GM12864 (cell line): ENCODE measurements at places on chromosomes 1 and 21.

- DNase-seq: no peak
Measured at GRCh38 chr1:239025997-239026694, 360.2 kb upstream of the CHRM3 start.

- DNase-seq: no peak
Measured at GRCh38 chr1:176220100-176220689, 13.1 kb upstream of the COP1 start.

DNA sequence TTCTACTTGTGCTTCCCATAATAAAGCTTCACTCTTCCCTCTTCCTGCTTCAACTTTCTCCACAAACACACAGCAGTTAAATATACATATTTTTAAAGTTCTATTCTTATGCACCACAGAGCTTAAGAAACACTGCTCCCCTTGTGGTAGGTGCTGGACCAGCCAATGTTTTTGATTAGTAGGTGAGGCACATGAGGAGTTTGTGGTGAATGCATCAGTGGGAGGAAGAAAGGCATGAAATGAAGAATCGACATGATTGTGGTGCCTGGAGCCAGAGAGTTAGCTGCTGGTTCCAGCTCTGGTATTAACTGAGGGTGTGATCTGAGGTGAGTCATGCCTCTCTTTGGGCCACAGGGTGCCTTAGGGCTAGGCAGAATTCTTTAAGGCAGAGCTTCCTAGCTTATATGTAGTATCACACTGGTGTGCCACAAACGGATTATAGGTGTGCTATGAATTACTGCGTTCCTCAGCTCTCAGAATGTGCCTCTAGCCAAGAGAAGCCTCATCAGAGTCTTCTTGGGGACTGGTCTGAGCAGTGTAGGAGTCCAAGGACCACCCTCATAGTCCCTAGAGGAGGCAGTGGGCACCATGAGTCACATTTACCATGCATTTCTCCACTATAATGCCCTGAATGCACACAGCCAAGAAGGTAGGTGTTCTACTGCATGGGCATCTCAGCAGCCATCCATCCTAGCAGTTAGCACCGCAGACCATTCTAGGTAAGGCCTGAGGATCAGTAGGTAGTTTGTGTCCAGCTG, 97.4 kb upstream of the SGIP1 start:
- peak; percentile 53 for DNase-seq

DNA sequence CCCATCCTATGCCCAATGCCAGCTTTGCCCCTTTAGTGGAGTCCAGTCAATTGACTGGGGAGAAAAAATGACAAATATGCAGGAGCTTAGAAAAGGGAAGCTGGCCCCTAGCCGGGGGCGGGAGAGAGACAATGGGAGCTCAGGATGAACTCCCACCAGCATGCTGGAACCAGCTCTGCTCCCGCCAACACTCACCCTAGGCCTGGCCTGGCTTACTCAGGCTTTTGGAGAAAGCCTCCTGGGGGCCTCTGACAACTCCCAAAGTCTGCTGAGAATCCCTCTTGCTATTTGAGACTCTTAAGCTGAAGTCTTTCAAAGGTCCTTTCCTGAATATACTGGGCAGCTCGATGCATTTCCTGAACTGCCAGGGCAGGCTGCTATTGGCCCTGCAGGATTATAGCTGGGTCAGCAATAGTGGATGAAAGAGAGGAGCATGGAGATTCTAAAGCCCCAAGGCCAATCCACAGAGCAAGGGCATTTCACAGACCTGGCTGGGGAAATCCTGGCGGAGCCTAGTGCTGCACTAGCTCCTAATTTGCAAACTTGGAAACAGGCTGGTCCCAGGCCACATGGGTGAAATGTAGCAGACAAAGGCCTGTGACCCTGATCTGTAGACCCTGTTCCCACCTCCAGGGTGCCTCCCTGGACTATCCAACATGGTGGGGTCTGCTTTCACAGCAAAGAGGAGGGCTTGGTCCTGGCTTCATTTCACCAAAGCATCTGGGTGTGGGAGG, 35.7 kb upstream of the CLSTN1 start:
- DNase-seq: no peak

- no peak for DNase-seq
Measured at GRCh38 chr1:186054003-186054402, 319.8 kb downstream of the HMCN1 start.

DNA sequence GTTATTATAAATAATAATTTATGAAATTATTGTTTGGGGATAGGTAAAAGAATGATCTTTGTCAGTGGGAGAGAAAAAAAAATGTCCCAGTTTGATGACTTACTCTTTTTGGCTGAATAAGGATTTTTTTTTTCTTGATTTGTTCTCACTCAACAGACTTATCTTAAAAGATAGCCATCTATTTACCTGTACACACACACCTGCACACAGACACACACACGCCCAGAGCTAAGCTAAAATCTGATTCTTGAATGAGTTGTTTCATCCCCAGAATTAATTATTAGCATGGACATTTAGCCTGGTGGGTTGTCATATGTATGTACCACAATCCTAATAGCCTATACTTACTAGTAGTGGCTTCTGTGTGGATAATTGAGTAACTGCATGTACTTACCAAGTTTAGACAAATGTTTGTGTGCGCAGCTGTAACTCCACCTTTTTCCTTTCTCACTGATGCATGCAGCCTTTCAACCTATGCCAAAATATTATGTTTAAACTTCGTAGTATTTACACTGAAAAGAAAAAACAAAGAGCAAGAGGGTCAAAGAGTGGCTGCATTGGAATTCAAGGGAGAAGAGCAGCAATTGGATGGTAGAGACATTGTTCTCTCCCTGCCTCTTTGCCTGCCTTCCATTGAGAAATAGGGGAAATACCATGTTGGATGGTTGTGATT, 174.3 kb downstream of the ADGRL2 start:
- no peak for DNase-seq

DNA sequence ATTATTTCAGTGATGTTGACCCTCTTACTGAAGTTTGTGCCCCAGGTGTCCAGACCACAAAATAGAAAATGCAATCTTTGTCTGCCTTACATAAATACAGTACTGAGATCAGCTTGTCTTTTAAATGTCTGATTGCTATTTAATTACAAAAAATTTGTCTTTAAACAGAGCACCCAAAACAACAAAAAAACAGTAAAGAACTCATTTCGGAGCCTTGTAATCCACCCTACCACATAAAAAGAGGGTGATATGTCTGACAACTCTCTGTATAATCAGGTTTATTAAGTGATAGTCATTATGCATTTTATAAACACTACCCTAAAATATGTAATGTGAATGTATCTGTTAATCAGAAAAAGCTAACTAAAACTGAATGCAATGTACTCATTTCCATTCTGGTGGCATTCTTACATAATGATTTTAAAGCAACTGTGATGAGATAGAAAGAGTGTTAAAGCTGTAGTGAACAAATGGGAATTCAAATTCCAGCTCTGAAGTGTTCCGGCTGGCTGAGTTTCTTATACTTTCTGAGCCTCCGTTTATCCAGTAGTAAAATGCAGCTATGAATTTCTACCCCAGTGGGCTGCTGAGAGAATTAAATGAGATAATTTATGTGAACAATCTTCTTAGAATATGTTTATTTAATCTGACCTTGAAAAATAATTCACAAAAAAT, 486.6 kb downstream of the USP25 start:
- no peak for DNase-seq

DNA sequence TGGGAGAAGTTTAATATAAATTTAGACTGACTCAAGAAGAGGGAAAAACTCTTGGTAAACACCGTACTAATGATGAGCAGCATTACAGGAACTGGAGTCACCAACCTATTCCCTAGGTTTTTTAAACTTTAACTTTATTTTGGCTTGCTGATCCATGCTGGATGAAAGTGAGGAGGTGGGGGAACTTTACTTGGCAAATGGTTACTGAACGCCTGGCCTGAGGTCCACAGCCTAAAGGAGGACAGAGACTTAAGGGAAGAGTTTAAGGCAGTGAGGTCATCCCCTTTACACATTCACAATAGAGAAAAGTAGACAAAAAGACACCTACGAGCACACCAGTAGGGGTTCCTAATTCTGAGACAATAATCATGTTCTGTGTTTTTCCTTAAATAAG, 25.6 kb upstream of the A3GALT2 start:
- DNase-seq: no peak

DNA sequence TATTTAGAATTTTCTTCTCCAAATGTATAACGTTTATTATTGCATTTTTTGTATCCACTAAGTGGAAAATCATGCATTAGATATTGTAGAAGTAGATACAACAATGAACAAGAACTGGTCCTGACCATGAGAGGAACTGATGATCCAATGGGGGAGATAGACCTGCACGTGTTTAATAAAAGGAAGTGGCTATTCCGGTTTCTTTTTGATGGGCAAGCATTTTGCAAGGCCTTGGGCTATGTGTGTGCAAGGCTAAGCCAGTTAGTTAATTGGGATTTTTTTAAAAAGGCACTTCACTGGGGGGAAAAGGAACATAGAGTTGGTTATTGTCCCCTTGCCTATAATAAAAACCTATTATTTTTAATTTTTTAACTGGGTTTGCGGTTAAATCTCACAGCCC, 961 bp upstream of the VCAM1 start:
- DNase-seq: no peak

GRCh38 chr1:213761845-213762407, 225.8 kb upstream of the PROX1 start:
- DNase-seq: no peak

DNA sequence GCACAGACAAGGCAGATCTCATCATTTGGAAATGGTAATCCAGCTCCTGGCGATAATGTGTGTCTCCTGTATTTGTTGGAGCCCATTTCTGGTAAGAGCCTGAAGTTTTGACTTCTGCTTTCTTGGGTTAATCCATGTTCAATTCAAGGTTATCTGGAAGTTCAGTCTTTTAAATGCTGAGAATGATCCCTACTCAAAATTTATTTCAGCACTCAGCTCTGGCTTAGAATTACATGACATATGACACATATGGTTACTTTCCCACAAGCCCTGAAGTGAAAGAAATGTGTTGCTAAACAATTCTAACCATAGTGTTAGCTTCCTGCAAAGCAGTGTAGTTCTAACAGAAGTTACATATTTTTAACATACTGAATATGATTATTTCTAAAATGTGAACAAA, 2.7 kb downstream of the PTGFR start:
- no peak for DNase-seq

DNA sequence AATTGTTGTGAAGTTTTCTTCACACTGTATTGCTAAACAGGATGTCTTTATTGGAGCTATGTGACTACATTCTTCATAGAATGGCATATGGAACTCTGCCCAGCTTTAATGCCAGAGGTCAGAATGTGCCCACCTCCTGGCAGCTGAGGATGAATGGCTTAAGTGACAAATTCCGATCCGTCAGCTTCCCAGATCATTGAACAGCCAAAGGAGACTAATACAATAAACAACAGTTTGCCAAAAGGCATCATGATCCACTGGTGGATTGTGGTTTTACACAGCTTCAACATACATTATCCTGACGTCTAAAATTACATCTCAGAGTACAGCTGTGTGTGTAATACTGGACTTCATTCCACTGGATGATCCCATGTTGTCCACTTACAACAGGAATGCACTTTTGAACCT, 68.7 kb upstream of the C1orf105 start:
- no peak for DNase-seq

GRCh38 chr1:33758698-33759097, 105.2 kb upstream of the HMGB4 start:
- DNase-seq: no peak

DNA sequence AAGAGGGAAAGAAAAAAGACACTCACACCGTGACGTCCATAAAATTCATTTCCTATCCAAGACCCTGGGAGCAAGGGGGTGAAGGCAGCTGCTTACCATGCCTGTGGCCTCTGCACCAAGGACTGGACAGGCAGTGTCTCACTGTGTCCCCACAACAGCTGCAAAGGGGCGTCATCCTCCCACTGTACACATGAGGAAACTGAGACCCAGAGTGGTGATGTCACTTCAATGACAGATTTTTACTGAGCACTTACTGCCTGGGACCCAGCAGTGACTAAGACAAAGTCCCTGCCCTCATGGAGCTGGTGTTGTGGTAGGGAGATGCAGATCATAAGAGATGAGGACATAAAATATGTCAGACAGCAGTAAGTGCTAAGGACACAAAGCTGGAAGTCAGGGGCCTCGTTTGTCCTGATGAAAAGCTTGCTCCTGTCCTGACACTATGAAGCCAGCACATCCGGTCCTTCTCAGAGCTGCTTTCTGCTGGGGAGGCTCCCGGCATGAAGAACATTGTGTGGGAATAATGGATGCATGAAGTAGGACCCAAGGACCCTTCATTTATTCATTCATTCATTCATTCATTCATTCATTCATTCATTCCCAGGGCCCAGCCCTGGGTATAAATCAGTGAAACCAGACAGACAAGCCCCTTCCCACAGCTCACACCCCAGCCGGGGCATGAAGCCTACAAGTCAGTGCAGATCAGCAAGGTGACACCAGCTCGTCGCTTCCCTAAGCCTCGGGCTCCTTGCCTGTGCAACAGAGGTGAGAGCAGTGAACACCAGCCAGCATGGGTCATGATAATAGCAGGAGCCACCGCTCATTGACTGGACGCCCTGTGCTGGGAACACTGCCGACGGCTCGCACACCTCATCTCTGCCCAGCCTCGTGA, 473.7 kb downstream of the MATN1 start:
- no peak for DNase-seq
